LNCaP clone FGC (cell line): ENCODE measurements at places on chromosomes 1 and 21.

DNA sequence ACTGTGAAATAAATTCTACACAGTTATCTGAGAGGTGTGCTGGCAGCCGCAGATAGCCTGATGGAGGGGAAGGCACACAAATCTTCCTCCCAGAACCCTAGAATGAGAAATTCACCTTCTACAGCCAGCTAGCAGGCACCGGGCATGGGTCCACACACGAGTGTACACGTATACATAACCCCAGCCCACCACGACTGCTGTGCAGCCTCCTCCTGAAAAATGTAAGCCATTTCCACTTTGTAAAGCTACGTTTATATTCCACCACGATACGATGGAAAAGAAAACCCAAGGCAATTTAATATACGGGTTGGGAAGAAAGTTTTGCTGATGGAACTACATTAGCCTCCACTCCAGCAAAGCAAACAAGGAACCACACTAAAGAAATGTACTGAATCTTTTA is 1.8 kb downstream of the BTG3 start:
- no peak for DNase-seq

DNA sequence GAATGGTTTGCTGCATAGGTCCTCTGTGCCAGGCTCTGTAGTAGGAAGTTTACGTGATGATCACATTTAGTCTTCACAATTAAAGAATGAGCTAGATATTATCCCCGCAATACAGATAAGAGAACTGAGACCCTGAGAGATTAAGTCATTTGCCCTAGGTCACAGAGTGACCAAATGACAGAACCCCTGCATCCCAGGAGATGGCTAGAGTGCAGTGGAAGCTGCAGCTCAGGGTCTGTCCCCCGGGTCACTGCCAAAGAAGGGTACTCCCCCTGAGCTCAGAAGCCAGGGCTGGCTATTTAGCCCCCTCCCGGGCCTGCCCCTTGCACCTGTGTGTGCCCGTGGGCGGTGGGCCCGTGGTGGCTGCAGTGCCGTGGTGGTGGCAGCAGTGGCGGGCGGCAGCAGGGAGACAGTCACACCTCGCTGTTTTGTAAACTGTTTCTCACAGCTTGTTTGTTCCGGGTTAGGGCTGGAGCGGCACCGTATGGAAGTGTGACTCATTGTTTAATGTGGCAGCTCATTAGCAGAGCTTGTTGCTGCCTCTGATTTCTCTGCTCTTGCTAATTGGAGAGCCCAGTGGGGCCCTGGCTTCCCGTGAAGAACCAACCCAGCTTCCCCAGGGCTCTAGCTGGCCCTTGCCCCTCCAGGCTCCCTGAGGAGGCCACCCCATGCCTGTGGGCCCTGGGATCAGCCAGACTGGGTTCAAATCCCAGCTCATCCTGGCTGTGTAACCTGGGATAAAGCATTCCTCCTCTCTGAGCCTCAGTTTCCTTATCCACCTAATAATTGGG is 19.3 kb upstream of the FOXO6 start:
- no peak for DNase-seq

DNA sequence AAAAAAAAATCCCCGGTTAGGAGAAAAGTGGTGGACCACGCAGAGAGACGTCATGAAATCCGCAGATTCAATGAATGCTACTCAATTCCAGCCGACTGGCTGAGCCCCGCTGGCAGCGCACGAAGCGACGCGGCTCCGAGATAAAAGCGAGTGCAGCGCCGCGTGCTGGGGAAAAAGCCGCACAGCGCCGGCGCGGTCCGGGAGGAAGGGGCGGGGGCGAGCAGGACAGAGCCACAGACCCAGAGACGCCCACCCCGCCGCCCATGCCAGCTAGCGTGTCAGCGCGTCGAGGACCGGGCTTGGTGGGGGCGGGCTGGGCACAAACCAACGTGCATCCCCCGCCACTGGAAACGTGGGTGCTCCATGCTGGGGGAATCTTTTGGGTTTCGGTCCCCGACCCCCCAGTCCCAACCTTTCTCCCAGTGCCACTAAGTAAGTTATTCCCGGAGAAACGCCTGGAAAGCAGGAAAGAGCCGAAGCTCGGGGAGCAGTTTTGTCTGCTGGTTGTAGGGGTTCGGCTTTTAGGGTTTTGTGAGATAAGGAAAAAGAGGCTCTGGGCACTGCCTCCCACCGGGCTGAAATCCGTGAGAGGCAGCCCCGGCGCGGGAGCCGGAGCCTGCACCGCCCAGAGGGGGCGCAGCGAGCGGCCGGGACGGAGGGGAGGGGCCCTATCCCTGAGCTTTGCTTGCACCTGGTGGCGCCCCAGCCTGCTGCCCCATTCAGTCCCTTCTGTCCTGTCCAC is at the start of gene KCNJ6:
Gene KCNJ6, minus strand, starts transcription at position 148 of the 742 bp plus-strand sequence. CDS start 75,775 bp downstream, outside the sequence.
- DNase-seq: no peak

DNA sequence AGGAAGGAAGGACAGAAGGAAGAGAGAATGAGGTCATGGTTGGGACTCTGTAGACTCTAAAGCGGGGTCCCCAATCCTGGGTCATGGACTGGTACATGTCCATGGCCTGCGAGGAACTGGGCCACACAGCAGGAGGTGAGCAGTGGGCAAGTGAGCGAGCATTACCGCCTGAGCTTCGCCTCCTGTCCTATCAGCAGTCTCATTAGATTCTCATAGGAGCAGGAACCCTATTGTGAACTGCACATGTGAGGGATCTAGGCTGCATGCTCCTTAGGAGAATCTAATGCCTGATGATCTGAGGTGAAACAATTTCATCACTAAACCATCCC is 128.9 kb downstream of the TRABD2B start:
- DNase-seq: no peak

- no peak for DNase-seq
These were observed 23.0 kb downstream of the SNRNP40 start for GRCh38 chr1:31273619-31274018.

DNA sequence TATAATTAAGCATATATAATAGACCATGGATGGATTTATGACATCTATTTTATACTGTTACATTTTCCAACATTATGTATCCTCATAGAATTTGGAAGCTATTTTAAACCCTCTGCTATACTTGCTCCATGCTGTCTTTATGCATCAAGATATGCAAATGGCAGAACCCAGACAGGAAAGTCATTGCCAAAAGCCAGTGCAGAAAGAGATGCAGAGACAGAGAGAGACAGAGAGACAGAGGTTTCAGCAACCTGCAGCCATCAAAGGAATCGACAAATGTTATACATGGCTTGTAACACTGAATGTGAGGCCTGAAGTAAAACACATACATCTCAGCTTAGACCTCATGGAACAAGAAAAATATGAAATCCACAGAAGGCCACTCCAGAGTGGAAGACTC is 7.5 kb upstream of the PTPRC start:
- no peak for DNase-seq

- no peak for DNase-seq
These were observed 9.1 kb downstream of the SMAP2 start for GRCh38 chr1:40382601-40383000.

DNA sequence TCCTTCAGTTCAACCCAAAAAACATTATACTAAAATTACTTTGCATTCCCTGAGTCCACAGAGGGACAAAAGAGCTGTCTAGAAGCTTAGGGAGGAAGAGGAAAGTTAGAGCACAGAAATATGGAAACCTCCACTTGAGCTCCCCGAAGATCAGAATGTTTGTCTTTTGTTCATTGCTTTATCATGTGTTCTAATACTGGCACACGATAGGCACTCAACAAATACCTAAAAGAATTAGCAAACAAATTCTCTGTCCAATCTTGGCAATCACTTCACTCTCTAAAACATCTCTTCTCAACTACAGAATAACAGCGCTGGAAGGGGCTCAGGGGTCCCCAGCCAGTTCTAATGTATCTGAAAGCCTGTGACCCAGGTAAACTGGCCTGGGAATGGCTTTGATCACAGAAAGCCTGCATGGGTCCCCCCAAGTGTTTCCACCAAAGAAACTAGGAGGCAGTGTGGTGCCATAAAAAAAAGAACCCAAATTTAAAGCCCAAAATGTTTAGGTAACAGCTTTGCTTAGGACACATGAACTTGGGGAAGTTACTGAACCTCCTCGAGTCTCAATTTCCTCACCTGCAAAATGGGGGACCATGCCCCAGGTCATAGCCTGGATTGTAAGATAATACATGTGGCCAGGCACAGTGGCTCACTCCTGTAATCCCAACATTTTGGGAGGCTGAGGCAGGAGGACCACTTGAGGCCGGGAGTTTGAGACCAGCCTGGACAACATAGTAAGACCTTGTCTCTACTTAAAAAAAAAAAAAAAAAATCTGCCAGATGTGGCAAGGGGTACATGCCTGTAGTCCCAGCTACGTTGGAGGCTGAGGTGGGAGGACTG is 45.8 kb downstream of the SSBP3 start:
- peak; percentile 52 for DNase-seq

DNA sequence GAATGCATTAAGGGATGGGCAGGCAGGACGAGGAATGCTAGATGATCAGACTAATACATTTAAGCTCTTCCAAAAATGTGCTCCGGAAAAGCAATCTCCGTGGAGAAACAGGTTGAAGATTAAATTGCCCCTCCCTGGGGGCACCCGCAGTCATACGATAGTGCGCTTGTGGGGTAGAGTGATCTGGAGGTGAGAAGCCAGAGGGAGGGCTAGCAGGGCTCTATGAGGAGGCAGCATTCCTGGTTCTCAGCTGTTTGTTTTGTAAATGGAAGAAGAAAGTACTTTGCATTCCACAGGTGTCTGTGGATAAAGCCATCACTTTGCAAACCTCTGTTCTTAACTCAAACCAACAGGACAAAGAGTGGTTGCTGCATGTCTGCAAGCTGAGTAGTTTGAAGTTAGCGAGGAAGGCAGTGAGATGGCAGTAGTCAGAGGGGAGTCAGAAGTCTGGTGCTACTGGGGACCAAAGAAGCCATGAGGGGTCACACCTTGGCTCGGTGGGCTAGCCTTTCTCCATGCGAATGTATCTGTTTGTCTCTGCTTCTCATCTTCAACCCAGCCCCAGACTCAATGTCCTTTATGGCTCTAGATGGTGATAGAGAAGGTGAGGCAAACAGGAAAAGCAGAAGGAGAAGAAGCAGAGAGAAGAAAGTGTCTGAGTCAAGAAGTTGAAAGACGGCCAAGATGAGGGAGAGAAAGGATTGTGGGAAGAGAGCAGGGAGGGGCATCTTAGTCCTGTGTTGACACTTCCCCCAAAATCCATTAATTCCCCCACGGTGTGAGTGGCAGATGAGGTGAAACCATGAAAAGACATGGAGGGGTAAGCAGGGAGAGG is 65.2 kb upstream of the GJA8 start:
- DNase-seq: no peak

- DNase-seq: peak; percentile 19
These were observed 132.0 kb downstream of the FOXD2 start for GRCh38 chr1:47569681-47570470.

DNA sequence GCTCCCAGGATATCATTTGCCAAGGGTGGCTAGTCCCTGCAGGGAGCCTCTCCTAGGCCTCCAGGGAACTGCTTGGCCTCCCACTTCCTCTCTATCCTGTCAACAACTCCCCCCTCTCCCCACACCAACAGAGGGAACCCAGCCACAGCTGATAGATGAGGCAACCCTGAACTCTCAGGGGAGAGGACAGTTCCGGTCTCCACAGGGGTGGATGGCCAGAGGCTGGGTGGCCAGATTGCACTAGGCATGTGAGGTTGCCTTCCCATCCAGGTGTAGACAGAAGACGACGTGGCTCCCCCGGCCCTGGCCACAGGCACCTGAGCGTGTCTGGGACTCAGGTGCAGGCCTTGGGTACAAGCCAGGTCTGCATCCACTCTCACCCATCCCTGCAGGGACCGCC is 53.3 kb downstream of the TOR1AIP2 start:
- DNase-seq: no peak

DNA sequence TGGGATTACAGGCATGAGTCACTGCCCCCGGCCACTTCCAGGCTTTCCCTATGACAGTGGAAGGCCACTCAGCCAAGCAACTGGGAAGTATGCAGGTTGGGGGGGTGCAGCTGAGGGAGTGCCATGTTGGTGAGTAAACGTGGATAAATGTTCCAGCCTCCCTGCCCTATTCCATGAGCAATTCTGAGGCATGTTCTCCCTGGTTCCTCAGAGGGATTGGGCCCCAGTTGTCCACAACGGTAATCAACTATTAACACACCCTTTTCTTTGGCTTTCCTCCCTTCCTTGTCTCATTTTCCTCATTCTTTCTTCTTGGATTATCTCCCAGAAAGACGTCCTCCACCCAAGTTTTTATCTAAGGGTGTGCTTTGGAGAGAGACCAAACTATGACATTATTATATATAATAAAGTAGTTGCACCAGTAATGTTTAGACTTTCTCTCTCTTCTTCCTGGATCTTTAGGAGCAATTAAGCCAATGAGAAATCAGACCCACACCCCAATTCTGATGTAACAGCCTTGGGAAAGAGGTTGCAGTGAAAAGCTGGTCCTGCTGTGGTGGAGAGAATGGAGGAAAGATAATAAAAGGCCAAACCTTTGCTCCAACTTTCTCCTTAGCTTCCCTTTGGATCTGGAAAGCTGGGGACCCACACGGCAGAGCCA is 6.8 kb upstream of the SLAMF9 start:
- DNase-seq: no peak

- DNase-seq: no peak
These were observed 3.8 kb upstream of the ZNF692 start for GRCh38 chr1:248862695-248862997.

DNA sequence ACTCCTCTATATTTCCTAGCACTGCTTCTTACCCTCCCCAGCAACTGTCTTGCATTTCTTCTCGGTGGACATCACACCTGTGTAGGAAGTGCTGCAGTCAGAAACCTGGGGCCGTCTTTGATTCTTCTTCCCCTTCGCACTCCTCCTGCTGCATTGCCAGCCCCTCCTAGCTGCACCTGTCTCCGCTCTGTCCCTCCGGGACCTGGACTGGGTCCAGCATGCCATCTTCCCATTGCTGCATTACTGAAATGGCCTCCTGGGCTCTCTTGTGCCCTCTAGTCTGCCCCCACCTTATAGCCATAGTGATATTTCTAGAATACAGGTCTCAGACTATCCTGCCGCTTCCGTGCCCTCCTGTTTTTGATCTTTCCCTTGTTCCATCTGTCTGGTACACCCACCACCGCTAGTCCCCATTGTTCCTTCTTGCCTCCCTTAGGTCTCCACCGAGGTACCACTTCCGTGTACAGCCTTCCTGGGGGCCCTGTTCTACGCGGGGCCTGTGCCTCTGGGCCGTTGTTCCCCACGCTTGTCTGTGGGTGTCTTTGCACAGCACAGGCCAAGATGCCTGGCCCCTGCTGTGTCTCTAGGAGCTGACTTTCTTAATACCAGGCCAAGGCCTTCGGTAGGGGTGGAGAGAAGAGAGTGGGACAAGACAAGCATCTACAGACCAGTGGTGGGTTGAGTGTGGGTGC is 107.6 kb downstream of the GALNT2 start:
- no peak for DNase-seq

DNA sequence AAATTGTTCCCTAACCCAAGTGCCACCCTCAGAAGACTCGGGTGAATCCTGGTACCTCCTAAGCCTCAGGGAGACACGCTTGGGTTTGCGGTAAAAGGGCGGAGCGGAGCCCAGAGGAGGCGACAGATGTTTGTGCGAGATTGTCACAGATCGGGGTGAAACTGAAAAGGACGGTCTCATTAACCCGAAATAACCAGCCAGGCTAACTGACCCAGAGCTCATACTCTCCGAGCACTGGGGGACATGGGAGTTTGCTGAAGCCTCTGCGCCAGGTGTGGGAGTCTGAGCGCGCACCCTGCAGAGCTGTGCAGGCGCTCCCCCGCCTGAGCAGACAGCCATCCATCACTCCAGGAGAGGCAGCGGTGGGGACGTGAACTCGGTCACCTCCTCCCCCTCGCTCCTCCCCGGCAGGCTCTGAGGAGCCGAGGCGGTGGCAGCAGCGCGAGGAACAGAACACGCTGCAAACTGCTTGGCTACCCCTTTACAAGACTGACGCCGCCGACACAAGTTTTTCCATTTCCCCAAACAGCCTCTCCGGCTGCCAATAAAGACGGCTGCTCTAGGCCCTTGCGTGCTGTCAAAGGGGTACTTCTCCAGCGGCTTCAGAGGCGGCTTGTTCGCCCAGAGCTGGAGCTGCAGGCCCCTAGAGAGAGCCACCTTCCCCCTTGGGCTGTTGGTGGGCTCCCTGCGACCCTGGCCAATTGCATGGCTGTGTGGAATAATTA is 43.5 kb downstream of the RRAGC start:
- no peak for DNase-seq
